Mesenteric fat pad (tissue), 1 donor: ENCODE measurements at places on chromosomes 13 and 19.
A peak's percentile ranks its signal among the peaks of the same experiment; 100 is the strongest.

DNA sequence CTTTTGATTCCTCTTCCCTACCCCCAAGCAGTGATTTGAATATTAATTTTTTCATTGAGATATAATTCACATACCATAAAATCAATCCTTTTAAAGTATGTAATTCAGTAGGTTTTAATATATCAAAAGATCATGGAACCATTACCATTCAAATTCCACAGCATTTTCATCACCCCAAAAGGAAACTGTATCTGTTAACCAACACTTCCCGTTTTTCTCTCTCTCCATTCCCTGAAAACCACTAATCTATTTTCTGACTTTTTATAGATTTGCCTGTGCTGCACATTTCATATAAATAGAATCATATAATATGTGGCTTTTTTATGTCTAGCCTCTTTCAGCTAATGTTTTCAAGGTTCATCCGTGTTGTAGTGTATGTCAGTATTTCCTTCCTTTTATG, 107.1 kb downstream of the PAN3 start:
- no peak for DNase-seq

GRCh38 chr13:40629678-40630384, 36.6 kb downstream of the FOXO1 start:
- DNase-seq: no peak

DNA sequence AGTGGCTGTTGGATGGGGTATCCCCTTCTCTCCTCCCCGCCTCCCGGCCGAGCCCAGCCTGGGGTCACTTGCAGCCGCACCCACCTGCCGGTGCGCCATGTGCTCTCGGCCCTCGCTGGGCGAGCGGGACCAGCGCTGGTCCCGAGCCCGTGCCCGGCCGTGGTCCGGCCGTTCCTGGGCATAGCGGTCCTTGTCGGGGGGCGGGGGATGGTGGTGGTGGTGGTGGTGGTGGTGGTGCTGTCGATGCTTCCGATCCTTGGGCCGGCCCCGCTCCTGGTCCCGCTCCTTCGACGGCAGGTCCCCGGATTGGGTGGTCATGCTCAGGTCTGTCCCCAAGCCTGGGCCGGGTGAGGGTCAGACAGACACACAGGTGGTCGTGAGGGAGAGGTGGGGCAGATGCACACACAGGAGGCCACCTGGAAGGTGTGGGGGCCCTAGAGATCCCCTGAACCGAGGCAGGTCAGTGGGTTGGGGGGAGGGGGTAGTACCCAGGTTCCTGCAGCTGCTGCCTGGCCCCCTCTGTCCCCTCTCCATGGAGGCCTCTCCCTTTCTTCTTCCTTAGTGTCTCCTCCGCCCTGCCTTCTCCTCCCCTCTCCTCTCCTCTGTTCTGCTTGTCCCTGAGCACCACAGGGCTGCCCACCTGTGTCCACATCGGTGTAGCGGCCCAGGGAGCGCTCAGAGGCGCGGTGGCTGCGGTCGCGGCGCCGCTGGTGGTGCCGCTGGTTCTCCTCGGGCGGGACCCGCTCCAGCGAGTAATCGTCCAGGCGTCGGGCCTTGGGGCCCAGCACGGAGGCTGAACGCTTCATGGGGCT, 58.7 kb downstream of the IER2 start:
- no peak for DNase-seq

GRCh38 chr19:46466536-46467196, 4.7 kb downstream of the PNMA8A start:
- no peak for DNase-seq

- DNase-seq: no peak
Observed at GRCh38 chr13:75416327-75417011, 65.5 kb downstream of the TBC1D4 start.

GRCh38 chr19:36686365-36687213, 823 bp upstream of the ZNF567 start:
- no peak for DNase-seq

- DNase-seq: no peak
Observed at GRCh38 chr13:26377038-26377437, 123.1 kb downstream of the CDK8 start.

DNA sequence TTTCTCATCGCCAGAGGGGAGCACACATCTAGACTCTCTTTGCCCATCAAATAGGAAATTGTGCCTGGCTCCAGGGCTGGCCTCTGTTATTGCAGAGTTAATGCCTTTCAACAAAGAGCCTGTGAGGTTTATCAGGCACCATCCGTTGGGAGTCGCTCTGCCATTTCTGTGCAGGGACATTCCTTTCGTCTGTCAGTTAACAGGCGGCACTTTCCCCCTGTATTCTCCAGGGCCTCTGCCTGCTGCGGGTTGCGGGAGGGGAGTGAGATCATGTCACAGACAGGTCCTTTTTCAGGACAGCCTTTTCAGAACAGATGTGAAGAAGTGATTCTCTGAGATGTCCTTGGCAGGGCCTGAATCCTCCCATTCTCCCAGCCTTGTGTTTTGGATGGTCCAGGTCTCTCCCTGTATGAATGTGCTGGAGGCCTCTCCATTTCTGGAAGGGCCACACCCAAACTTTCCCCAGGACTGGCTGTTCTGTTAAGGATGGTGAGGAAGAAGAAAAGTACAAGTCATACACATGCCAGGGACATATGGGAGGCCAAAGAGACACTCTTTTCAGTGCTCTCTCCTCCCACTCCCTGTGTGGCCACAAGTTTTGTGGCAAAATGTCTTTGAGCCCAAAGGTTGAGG, 14.9 kb downstream of the SERP2 start:
- no peak for DNase-seq

GRCh38 chr19:34254046-34254697, at the start of gene GARRE1:
Gene GARRE1 (plus strand): TSS chr19:34254554. CDS start chr19:34300474, 45,920 bp downstream.
- DNase-seq: peak; percentile 95

- DNase-seq: peak; percentile 39
Observed at GRCh38 chr19:51125421-51126075, 842 bp downstream of the SIGLEC9 start.

DNA sequence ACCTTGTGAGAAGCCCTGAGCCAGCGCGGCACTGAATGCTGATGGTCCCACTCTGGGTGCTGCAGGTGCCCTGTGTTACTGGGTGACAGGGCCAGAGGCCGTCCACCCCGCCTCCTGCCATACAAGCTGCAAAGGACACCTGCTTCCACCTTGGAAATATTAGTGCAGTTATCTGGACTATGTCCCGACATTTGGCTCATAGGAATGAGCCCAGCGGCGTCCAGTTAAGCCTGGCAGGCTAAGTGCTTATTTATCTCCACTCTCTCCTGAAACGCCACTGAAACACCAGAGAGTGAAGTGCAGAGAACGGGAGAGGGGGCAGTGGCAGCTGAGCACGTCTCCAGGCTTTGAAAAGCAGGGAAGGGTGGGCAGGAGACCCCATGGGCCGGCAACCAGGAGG, 145.8 kb downstream of the KDM4B start:
- DNase-seq: no peak

GRCh38 chr13:22915442-22916082, 265.2 kb upstream of the SGCG start:
- no peak for DNase-seq

GRCh38 chr19:2546128-2547032, 70.5 kb downstream of the GADD45B start:
- DNase-seq: peak; percentile 93

GRCh38 chr13:50072676-50073075, 57.4 kb downstream of the KCNRG start:
- DNase-seq: no peak

DNA sequence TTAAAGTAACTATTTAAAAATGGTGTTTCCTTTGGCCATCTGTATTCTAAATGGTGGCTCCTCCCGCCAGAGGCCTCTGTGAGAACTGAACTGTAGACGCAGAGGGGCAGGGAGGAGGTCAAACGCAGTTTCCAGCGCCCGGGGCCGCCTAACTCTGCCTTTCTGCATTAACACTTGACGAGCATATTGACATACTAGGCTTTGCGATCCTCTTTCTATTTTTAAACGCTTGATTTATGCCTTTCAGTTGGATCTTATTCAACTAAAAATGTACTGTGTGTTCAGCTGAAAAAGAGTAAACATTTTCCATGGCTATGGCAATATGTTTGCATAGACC, 74.7 kb downstream of the SPACA7 start:
- peak; percentile 65 for DNase-seq

DNA sequence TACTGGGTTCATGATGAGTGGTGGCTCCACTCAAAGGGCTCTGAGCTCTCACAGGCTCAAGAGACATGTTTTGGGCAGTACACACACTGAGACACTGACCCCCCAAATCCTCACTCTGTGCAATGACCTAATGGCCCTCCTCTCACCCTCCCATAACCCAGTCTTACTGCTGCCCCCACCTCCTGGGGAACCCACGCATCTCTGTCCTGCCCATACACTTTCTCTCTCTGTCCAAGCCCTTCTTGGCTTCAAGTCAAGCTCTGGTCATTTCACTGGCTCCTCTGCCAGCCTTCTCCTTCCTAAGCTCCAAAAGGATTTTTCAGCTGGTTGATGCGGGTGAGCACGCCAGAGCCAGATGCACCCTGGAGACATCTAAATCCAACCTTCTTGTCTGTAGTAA, 187.9 kb upstream of the TSHZ3 start:
- DNase-seq: no peak

GRCh38 chr19:45640849-45641273, 1.7 kb upstream of the EML2 start:
- DNase-seq: no peak

- DNase-seq: no peak
Observed at GRCh38 chr13:26476782-26477142, 80.7 kb upstream of the WASF3 start.

DNA sequence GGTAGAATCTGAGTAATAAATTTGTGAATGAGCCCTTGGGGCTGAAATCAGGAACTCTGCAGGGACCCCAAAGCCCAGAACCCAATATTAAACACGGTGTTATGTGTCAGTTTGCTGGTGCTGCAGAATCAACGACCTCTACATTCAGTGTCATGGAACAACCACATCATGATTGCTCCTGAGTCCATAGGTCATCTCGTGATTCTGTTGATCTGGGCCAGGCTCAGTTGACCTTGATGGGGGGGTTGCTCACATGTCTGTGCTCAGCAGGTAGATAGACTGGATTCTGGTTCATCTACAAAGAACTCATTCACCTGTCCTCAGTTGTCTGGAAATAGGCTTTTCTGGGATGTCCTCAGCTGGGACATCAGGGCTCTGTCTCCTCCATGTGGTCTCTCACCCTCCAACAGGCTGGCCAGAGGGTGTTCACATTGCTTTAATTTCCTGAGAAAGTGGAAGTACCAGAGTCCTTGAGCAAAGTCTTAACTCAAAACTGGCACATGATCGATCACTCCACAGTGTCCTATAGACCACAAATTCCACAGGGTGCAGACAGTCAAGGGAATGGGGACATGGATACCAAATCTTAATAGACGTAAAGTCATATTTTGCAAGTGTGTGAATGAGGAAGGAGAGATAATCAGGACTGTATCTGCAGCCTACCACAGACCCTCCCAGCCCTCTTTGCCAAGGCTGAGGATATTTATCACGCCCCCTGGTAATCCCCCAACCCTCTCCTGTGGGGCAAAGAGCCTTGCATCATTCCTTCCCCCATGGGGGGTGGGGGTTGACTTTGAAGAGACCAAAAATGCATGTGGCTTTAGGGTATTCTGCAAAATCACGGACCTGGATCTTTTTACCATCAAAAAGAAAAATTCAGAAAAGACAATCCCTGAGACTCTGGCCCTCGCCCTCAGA, 39.3 kb upstream of the IGFL1 start:
- DNase-seq: no peak

DNA sequence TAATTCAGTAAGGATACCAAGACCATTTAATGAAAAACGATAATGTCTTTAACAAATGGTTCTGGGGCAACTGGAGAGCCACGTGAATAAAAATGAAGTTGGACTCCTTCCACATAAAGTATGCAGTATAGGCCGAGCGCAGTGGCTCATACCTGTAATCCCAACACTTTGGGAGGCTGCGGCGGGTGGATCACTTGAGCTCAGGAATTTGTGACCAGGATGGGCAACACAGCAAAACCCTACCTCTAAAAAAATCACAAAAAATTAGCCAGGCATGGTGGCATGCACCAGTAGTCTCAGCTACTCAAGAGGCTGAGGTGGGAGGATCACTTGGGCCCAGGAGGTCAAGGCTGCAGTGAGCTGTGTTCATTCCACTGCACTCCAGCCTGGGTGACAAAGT, 20.6 kb upstream of the CD33 start:
- DNase-seq: no peak

GRCh38 chr19:29497241-29497640, 28.6 kb upstream of the VSTM2B start:
- peak; percentile 33 for DNase-seq

- no peak for DNase-seq
Observed at GRCh38 chr19:14516048-14516534, 2.1 kb downstream of the DNAJB1 start.

DNA sequence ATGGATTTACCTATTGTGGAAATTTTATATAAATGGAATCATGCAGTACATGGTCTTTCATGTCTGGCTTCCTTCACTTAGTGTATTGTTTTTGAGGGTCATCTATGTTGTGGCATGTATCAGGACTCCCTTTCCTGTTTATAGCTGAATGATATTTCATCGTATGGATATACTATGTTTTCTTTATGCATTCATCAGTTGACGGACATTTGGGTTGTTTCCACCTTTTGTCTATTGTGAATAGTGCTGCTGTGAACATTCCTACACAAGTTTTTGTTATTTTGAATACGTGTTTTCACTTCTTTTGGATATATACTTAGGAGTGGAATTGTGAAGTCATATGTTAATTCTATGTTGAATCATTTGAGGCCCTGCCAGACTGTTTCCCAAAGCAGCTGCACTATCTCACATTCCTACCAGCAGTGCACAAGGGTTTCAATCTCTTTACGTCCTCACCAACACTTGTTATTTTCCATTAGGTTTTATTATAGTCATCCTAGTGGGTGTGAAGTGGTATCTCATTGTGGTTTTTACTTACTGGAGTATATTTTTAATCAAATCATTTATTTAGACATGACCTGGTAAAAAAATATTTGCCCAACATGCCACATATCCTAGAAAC, 262.7 kb downstream of the DLEU7 start:
- no peak for DNase-seq

GRCh38 chr13:29165840-29166239, 345.7 kb downstream of the MTUS2 start:
- no peak for DNase-seq

DNA sequence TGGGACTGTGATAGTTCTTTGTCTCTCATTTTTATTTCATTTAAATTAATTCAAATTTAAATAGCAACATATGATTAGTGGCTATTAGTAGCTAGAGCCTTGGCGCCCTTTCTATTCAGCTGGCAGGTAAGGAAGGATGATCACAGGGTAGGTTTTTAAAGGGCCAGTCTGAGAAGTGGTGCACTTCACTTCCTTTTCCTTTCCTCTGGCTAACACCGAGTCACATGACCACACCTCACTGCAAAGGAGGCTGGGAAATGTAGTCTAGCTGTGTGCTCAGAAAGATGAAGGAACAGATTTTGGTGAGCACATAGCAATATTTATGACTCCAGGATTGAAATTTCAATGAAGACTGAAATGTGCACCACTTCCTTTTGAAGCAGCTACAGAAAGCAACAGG, 128.7 kb downstream of the TSHZ3 start:
- DNase-seq: no peak
